ENCODE measurements at places on chromosomes 5 and 9. TPM values are rescaled to one million over a fixed set of nuclear protein-coding genes. Genes with fewer than 3 reads are reported as not detected.

GRCh38 chr9:128099932-128100491 lies 27.5 kb downstream of the PTGES2 start:
- peak overlapping the region; percentile 38 for H3K27ac ChIP-seq
- H3K36me3 ChIP-seq = no peaks in the 10 kb centered on the region
- no peaks in the 10 kb centered on the region for H3K4me1 ChIP-seq
- no peak overlapping the region for H3K4me3 ChIP-seq
- DNase-seq = peak; percentile 48
- H3K27me3 ChIP-seq = no peaks in the 10 kb centered on the region

- H3K36me3 ChIP-seq = no peaks in the 10 kb centered on the region
- no peaks in the 10 kb centered on the region for H3K27me3 ChIP-seq
- DNase-seq = no peak
- H3K4me3 ChIP-seq = no peak overlapping the region
- peaks cover 5% of the 10 kb centered on the region for H3K4me1 ChIP-seq
- H3K27ac ChIP-seq = no peak overlapping the region
These were observed 5.7 kb upstream of the EXOC3 start for GRCh38 chr5:437281-437771.

DNA sequence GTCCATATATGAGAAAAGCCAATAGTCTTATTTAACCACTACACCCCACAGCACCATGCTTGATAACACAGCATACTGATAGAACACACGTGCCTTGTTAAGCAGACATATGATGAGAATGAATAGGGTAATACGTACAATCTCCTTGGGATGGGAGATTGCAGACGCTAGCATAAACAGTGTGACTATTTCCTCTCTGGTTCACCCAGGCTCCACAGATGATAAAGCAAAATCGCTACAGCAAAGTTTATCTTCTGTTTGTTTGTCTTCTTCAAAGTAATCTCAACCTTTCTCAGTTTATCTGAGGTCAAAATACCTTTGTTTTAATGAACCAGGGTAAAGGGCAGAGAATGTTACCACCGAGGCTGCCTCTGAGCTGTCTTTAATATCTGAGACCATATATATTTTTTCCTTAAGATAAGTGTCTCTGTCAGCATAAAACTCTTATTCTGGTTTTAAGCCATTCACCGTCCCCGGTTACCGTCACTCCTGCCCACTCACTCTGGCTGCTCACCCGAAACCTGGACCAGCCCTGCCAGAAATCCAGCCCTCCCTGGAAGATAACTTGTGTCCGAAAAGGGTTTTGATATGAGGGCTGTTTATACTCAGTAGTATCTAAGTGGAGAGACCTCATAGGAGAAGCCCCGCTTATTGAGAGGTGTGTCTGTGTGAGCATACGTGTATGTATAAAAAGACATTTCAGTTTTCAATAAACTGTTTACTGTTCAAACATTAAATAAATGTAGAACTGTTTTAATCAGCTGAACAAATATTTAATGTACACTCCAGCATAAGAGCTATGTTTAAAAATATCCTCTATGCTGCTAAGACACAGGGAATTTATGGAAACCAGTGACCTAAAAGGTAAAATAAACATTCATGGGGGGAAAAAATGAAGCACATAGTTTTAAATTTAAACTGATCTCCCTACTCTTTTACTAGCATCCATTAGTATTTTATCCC lies 465.4 kb downstream of the RASEF start:
- H3K4me1 ChIP-seq = no peaks in the 10 kb centered on the region
- no peaks in the 10 kb centered on the region for H3K27me3 ChIP-seq
- no peak for DNase-seq
- no peak overlapping the region for H3K4me3 ChIP-seq

BHMT2 gene
- 10.7 TPM for total RNA-seq

DIPK1B gene
- 3.4 TPM for total RNA-seq

PCDHA6 gene
- 0.57 TPM for total RNA-seq

Data from Peyer's patch (tissue), 4 donors.